ENCODE measurements at places on chromosomes 6 and 20.
A peak's percentile ranks its signal among the peaks of the same experiment; 100 is the strongest.

DNA sequence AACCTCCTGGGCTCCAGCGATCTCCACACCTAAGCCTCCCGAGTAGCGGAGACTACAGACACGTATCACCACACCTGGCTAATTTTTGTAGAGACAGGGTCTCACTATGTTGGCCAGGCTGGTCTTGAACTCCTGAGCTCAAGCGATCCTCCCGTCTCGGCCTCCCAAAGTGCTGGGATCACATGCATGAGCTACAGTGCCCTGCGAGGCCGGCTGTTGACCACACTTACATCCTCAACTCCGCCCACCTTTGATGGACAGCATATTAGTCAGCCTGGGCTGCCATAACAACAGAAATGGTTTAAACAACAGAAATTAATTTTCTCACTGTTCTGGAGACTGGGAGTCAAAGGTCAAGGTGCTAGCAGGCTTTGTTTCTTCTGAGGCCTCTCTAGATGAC, 107.7 kb downstream of the JPH2 start:
- no peak for DNase-seq

GRCh38 chr20:12394786-12395185, 477.1 kb downstream of the BTBD3 start:
- DNase-seq = no peak

- no peak for DNase-seq
These were observed 574 bp downstream of the ARHGAP40 start for GRCh38 chr20:38602185-38602581.

- DNase-seq = no peak
These were observed 64.9 kb upstream of the PAX1 start for GRCh38 chr20:21640556-21640955.

DNA sequence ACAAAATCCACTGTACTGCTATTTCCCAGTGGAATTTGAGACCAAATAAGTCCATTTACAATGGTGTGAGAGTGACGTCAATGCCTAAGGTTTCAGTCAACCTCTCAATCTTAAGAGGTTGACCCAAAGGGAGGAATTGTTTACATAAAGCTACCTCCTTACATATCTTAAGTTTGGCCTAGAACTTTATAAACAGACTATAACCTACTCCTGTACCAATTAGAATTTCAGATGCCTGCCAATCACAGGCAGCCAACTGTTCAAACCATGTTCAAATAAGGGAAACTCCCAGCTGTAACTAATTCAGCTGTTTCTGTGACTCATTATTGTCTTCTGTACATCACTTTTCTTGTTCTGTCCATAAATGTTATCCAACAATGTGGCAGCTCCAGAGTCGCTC, 14.5 kb downstream of the LGSN start:
- DNase-seq = no peak

GRCh38 chr6:154307696-154308425, 48.7 kb downstream of the IPCEF1 start:
- DNase-seq = no peak

DNA sequence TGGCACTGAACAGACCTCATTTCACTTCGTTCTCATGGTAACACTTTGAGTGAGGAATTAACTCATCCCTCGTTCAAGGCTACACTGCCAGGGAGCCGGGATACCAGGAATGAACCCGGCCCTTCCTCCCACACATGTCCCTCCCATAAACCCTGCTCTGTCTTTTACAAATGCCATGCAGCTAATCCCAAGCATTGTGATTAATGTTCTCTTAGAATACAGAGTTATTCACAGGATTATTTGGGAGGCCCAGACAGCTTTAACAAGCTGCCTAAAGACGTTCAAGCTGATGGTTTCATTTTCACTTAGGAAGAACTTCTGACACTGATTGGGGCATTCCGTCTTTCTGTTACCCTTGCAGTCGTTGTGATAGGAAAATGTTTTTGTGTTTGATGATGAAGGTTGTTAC, 42.5 kb upstream of the CD83 start:
- no peak for DNase-seq

- DNase-seq = peak; percentile 56
These were observed 12.5 kb upstream of the PCK1 start for GRCh38 chr20:57548177-57549058.

- DNase-seq = peak; percentile 89
These were observed 725 bp downstream of the EEF1A1 start for GRCh38 chr6:73519926-73520687.

DNA sequence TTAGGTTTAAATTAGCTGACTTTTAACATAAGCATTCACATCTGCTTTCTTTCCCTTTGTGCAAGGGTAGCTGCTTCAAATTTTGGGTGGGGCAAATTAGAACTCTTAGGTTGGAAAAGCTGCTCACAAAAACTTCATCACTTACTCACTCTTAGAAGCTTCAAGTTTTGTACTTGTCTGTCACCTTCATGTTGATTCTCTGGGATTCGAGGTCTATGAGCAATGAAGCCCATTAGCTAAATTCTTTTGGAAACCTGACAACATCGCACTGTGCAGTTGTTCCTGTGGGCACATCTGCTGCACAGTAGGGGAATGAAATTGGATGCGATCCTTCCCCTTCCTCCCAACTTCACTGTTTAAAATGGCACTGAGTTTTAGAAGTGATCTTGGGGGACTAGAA, 156.1 kb downstream of the UBE3D start:
- DNase-seq = no peak

GRCh38 chr6:135047336-135047735, 7.3 kb downstream of the HBS1L start:
- DNase-seq = no peak

DNA sequence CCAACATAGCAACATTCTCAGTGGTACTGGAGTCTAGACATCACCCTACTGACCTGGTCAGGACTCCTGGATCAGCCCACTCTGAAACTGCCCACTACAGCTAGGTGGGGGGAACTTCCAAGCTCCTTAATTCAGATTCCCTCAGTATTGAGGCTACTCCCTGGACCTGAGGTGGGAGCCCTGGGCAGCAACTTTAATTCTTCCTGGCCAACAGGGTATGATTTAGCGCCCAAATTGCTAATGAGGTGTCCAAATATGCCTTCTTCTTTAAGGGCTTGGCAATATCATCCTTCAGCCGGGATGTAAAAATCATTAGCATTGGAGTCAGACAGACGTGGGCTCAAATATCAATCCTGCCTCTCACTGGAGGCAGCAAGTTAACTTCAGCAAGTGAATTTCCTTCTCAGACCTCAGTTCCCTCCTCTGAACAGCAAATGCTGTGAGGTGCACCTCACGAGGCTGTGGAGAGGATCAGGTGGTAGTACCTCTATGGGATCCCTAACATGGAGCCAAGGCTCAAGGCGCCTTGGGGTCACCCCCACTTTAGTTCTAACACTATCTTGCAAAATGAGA, 27.6 kb downstream of the NEDD9 start:
- no peak for DNase-seq

GRCh38 chr6:155064303-155064702, 69.2 kb downstream of the TIAM2 start:
- no peak for DNase-seq

DNA sequence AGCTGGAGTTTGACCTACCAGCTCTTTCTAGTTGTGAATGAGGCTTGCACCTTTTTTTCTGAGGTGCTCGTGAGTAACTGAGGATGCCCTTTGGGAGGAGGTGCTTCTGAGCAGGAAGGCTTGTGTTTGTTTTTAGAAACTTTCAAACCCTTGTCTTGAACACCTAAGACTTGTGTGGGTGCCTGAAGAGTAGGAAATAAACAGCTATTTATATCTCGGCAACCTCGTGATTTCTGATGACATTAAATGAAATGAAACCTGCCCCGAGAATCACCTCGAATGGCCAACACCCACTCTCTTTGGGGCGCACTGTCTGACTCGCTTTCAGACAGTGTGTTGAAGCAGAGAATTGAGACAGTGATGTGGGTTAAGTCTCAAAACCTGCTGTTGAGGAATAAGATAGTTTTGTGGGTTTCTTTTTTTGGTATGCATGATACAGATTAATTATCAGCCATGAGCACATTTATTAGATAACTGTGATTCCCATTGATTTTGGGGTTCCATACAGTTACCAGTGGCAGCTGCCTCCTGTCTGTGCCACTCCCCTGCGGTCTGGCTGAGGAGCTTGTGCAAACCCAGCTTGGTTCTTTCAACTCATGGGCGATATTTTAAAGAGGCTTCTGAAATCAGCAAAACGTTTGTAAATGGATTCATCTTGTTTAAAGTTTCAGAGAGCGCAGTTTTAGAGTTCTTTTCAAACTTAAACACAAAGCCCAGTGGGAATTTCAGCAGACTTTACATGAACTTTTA, 8.4 kb downstream of the IRF4 start:
- DNase-seq = no peak

GRCh38 chr6:130981409-130981808, 81.6 kb downstream of the EPB41L2 start:
- no peak for DNase-seq

- DNase-seq = peak; percentile 52
These were observed 37.3 kb downstream of the PSMG4 start for GRCh38 chr6:3296078-3296477.

DNA sequence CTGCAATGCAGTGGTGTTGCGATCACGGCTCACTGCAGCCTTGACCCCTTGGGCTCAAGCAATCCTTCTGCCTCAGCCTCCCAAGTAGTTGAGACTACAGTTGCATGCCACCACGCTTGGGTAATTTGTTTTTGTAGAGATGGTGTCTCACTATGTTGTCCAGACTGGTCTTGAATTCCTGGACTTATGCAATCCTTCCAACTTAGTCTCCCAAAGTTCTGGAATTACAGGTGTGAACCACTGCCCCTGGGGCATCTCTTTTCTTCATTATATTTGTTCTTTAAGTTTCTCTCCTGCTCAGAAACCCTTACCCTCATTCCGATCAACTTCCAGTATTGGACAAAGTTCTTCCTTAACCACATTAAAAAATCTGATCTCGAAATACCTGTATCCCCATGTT, 44.7 kb upstream of the DEK start:
- no peak for DNase-seq

DNA sequence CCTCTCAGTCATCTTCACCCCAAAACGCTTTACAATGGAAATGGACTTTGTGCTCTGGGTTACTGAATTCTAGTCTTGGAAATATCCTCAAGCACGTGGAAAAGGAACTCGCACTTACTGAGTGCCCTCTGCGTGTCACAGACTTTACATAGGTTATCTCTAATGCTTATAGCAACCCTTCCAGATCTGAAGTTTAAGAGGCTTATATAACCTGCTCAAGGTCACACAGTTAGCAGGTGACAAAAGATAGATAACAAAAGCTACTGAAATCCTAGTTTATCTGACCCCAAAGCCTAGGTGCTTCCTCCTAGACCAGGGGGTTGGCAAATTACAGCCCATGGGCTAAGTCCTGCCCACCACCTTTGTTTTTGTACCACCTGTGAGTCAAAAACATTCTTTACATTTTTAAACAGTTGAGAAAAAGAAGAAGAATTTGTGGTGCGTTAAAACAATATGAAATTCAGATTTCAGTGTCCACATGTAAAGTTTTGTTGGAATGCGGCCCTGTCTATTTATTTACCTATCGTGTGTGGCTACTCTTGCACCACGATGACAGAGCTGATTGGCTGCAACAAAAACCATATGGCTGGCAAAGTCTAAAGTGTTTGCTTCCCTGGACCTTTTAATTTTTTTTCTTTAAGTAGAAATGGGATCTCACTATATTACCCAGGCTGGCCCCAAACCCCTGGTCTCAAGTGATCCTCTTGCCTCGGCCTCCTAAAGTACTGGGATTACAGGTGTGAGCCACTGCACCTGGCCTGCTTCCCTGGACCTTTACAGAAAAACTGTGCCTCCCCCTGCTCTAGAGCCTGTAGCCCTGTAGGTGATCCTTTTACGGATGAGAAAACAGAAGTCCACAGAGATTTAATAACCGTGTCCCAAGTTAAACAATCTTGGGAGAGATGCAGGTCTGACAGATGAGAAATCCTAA, 110.2 kb upstream of the RREB1 start:
- no peak for DNase-seq

DNA sequence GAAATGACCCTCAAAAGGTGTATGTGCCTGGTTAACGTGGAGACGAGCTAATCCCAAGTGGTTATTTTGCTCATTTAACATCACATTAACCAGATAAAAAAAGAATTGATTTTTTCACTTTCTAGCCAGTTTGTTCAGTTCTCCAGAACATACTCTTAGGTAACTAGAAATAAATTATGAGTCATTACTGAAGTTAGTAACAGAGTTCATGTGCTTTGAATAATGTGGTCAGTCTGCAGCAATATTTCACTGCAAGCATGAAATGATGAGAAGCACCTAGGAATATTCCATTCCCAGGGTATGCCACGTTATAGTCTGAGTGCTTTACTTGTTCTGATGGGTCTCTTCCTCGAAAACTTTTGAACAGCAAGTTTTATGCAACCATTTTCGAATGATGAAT, 138.3 kb upstream of the INSM1 start:
- no peak for DNase-seq

- no peak for DNase-seq
These were observed 197.9 kb downstream of the TRIM27 start for GRCh38 chr6:28725890-28726348.

- no peak for DNase-seq
These were observed 46.4 kb upstream of the CHD6 start for GRCh38 chr20:41664584-41664983.

- DNase-seq = no peak
These were observed 57.6 kb downstream of the GCNT2 start for GRCh38 chr6:10578723-10579122.

- no peak for DNase-seq
These were observed 91.9 kb downstream of the FOXF2 start for GRCh38 chr6:1481286-1481685.

DNA sequence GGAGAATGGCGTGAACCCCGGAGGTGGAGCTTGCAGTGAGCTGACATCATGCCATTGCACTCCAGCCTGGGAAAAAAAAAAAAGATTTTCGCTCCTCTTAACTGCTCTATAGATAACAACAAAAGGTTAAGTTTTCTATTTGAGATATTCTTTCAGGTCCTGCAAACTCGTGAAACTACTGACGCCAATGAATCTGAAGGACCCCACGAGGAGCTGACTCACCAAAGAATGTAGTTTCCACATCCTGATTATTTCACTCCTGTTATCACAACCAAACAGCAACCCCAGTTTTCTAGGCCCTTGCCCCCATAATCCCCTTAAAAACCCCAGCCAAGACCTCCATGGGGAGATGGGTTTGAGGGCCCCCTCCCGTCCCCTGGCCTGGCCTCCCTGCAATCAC, 58.7 kb downstream of the OTOR start:
- no peak for DNase-seq

DNA sequence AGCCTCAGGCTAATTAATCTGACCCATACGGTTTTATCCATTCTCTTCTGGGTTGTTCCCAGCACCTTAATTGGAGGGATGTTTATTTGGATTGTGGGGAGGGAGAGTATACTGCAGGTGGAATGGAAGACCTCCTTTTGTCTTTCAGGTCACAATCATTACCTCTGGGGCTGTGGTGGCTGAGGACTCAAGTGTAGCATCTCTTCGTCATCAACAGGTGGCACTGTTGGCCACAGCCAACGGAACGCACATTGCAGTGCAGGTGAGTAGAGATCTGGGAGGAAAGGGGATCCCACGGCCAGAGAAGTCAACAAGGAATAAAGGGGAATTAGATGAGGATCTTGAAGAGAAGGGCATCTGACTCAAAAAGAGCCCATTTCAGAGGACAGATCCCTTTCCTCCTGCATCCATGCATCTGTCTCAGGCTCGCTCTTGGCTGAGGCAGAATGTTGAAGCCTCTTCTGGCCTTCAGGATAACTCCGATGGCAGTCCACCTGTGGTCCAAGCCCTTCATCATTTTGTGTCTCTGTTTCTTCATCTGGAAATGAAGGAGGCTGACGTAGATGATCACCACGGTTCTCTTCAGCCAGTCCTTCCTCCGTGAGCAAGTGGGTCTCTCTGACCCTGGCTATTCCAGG, 3.2 kb upstream of the DEF6 start:
- peak; percentile 71 for DNase-seq

All from sigmoid colon (tissue), 7 donors.